ENCODE measurements at places on chromosomes 5 and 9.

GRCh38 chr5:179060116-179061008 lies at the start of gene ZNF354C:
Gene ZNF354C, plus strand, starts transcription at chr5:179060373. Its CDS starts 1,696 bp downstream, at chr5:179062069.
- peak; percentile 38 for DNase-seq

DNA sequence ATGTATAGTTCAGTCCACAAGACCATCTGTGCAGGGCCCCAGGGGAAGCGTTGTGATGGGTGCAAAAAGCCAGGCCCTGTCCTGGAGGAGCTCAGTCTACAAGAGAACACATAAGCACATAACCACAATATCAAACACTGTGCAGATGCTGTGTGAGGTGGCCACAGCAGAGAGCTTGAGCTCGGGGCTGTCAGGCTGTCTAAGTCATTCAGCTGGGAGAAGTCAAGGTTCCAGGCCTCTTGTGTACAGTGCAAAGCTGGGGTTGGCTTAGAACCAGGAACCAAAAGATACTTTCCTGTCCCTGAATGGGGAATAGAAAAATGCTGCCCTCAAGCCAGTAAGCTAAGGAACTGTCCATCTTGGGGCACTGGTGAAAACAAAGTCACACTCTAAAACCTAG lies 75.0 kb downstream of the PRDM6 start:
- DNase-seq, result no peak

DNA sequence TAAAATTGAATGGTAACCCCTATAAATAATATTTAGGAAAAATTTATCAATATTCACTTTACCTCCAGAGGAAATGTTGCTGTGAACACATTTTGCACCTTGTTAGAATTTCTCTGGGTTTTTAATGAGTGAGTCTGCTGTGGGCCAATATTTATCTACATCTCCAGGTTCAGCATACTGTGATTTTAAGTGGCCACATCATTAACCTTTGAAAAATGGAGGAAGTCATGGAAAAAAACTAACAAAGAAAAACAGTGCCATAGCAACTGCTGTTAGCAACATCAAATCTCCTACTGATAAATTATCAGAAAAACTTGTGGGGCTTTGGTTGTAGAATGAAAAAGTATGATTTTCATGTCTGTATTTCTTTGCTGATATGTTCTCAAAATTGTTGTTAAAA lies 55.0 kb downstream of the CD180 start:
- DNase-seq, result no peak

DNA sequence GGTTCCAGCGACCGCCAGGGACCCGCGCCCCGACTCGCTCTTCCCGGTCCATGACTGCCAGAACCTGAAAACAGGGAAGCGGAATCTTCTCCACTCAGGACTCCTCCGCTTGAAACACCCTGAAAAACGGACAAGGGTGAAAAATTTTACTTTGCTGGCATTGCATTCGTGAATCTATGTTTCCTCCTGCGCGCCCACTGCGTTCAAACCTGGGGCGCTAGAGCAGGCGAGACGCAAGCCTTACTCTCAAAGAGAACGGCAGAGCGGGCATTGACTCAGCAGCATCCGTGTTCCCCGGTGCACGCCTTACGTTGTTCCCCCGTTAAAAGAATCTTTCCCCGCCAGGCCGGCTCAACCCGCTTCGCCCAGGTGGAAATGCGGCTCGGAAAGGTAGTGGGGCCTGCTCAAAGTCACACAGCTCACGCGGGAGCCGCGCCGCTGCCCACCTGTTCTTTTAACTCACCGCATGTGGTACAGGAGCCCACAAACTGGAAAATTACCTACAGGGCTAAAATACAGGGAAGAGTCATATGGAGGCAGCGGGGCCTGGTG lies 999 bp upstream of the DRD1 start:
- DNase-seq, result no peak

GRCh38 chr5:57871496-57871895 lies 388.9 kb upstream of the ACTBL2 start:
- no peak for DNase-seq

DNA sequence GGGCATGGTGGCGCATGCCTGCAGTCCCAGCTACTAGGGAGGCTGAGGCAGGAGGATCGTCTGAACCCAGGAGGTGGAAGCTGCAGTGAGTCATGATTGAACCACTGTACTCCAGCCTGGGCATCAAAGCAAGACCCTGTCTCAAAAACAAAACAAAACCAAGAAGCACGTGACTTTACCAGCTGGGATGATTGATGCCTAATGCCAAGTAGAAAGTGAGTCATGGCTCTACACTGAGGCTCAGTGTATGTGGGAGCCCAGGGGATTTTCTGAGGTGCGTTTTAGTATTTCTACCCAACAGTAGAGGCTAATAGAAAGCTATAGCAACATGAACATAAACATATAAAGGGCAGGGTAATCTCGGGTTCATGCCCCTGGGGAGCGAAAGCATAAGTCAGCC lies 13.9 kb upstream of the BRD3OS start:
- no peak for DNase-seq

GRCh38 chr5:15834596-15835245 lies 334.7 kb downstream of the FBXL7 start:
- DNase-seq, result peak; percentile 70

GRCh38 chr5:63262185-63262981 lies 683.8 kb downstream of the LRRC70 start:
- no peak for DNase-seq

GRCh38 chr9:131017067-131017466 lies 8.1 kb downstream of the LAMC3 start:
- DNase-seq, result no peak

- DNase-seq, result no peak
Observed at GRCh38 chr5:62154758-62155157, 151.2 kb upstream of the KIF2A start.

- no peak for DNase-seq
Observed at GRCh38 chr5:133714161-133714915, 102.0 kb upstream of the FSTL4 start.

GRCh38 chr9:114372921-114373448 lies 14.8 kb downstream of the AKNA start:
- no peak for DNase-seq

GRCh38 chr5:147690595-147690994 lies 91.9 kb downstream of the JAKMIP2 start:
- DNase-seq, result no peak

DNA sequence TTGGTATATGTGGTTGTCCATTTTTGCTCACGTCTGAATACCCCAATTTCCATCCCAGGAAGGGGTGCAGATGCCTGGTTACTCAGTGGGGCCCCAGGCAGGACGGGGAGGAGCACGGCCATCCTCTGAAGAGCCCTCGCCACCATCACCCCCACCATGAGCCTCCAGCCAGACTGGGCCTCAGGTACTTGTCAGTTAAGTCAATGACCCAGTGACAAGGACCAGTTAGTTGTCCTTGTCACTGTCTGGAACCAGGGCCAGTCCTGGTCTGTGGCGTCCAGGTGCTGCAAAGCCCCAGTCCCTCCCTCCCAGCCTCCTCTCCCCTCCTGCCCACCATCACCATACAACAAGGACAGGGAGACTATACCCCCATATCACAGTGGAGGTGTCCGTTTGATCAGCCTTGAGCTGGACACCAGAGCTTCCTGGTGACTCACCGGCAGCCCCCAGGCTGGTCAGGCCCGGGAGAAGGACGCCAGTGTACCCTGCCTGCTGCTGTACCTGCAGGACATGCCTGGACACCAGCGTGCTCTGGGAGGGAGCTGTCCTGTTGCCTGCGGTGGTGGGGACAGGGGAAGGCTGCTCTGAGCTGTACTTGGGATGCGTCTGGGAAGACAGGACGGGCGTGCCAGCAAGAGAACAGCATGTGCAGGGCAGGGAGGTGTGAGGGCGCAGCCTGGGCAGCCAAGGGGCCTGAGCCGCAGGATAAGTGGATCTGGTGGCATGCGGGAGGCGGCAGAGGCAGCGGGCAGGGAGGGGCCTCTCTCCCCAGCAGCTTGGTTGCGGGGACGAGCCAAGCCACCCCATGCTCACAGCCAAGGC lies 32.6 kb upstream of the TTLL11 start:
- no peak for DNase-seq

GRCh38 chr5:156427315-156427714 lies 100.4 kb downstream of the SGCD start:
- no peak for DNase-seq

DNA sequence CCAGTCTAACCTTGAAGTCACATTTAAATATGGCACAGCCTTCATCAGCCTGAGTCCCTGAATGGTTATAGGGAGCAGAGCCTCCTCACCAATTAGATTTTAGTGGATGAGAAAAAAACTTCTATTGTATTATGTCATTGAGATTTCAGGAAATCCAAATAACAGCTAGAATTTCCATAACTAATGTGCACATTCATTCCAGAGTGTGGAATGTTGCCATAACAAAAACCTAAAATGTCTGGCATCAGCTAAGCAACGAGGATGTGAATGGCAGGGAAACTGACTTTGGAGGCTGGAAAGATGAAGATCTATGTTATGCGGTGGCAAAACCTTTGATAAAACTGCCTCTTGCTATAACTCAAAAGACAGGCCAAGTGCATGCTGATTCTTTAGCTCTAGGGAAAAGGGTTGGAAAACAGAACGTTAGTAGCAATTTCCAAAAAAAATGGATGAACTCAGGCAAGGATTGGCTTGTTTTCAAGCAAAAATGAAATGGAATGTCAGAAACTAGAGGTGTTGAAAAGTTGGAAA lies 91.3 kb upstream of the NFIB start:
- DNase-seq, result no peak

DNA sequence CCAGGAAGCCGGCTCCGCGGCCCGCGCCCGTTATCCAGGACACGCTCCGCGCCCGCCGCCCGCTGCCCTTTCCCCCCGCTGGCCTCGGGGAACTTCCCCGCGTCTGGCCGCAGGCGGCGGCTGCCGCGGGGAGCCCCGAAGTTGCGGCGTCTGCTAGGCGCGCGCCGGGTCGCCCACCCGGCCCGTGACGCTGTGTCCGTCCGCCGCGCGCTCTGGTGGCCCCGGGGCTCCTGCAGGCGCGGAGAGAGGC lies 621 bp upstream of the GCNT4 start:
- no peak for DNase-seq

GRCh38 chr5:124330595-124331220 lies 415.7 kb downstream of the ZNF608 start:
- DNase-seq, result no peak

DNA sequence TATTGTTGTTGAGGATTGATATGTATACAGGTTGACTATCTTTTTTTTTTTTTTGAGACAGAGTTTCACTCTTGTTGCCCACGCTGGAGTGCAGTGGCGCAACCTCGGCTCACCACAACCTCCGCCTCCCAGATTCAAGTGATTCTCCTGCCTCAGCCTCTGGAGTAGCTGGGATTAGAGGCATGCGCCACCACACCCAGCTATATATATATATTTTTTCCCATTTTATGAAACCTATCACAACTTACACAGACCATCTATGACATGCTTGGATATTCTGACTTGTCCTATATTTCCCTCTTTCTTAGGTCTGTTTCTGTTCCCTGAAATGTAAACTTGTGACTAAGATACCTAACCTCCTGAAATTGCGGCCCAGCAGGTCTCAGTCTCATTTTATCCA lies 5.0 kb downstream of the CD14 start:
- no peak for DNase-seq

DNA sequence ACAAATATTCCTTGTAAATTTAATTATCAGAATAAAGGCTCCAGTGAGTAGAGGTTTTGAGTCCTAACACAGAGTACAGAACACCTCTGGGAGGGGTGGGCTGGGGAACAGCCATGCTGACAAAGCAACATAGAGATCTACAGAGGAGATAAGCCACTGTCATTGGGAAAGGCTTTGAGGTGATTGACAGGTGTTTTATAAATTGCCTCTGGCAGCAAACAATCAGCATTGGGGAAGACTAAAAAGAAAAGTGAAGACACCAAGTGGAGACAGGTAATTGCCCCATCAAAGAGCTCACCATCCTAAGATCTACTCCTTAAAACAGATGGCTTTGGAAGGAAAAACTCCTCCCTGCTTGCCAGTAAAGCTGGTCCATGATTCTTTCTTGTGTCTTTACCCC lies 189.7 kb upstream of the TLE4 start:
- no peak for DNase-seq

DNA sequence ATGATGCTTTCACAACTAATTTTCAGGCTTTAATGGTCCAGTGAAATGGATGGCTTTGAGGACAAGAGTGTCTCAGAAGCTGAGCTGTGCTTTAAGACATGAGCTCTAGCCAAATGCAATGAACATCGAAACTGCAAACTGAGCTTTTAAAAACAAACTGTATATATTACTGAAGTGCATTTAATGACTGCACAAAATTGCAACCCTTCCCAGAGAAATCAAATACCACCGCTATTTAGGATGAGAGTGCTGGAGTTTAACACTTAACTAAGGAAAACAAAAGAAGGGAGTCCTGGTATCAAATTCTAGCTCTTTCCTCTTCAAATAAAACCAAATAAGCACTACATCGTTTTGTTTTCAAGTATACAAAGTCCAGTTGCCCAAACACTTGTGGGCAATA lies 163.9 kb downstream of the SLF1 start:
- DNase-seq, result no peak

DNA sequence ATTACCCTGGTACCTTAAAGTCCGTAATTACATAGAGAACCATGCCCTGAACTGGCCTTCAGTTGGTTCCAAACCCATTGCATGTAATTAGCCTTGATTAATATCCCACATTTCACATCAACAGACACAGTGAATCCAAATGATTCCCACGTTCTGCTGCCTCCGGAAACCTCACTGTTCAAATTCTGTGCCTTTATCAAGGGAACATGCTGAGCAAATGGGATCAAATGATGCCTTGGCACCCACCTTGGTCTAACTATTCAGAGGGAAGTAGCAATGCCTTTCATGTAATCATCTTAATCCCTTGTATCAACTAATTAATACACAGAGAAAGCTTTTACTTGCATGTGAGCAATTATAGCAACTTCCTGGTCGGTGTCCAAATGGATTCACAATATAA lies 100.6 kb downstream of the EFNA5 start:
- no peak for DNase-seq

GRCh38 chr9:84701801-84702200 lies 32.3 kb downstream of the NTRK2 start:
- DNase-seq, result no peak

DNA sequence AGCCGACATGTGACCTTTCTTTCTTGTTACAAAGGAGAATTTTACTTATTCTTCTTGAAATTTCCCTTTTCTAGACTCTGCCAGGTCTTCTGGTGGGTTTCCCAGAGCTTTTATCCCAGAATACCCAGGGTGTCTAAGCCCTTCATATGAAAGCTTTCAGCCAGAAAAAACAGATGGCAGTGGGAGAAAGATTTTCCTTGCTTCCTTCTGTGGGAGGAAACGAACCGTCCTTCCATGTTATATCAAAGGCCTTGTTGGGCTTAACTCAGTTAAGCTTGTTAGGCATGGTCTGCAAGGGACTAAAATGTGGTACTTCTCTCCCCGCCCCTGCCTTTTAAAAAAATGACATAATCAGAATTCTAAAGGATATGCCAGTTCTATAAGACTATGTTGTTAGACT lies 47.5 kb downstream of the SPATA31D1 start:
- no peak for DNase-seq

DNA sequence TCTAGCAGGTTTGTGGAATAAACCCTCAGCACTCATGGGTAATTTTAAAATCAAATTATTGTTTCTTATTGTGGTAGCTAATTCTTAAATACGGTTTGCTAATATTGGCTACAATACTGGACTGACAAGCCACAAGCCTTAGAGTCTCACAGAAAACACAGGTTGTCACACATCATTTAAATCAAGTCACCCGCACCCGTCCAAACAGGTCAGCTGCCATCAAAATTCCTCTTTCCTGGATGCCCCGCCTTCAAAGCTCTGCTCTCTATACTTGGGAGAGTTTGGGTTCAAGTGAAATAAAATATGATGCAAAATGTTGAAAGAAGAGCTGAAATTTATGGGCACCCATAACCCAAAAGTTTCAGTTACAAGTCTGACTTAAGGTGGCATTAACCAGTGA lies 12.3 kb upstream of the SUSD1 start:
- DNase-seq, result no peak

- no peak for DNase-seq
Observed at GRCh38 chr5:54887663-54888062, 97.7 kb downstream of the ESM1 start.

- DNase-seq, result no peak
Observed at GRCh38 chr5:511476-511875, 12.8 kb downstream of the SLC9A3 start.

Data from AG04449 (cell line).